HL-60 (cell line): ENCODE measurements at places on chromosomes 12 and 14.

DNA sequence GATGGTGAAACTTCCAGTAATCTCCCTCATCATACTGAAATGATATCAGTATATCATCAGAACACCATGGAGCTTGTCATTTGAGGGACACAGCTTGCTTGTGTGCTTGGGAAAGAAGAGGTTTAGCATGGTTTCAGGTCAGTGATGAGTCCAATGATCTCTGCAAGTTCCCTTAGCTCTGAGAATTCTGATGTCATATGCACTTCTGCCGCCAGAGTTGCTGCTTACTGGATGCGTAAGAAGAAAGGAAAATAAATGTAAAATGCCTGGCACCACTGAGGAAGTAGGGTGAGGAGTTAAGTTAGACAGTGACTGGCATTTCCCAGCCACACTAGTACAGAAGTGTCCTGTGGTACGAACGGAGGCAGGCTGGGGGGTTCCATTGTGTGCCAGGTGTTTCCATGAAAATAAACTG, 22.6 kb downstream of the PRKCH start:
- DNase-seq = no peak

- DNase-seq = no peak
Measured at GRCh38 chr14:49464885-49465284, 121.3 kb downstream of the RPS29 start.

DNA sequence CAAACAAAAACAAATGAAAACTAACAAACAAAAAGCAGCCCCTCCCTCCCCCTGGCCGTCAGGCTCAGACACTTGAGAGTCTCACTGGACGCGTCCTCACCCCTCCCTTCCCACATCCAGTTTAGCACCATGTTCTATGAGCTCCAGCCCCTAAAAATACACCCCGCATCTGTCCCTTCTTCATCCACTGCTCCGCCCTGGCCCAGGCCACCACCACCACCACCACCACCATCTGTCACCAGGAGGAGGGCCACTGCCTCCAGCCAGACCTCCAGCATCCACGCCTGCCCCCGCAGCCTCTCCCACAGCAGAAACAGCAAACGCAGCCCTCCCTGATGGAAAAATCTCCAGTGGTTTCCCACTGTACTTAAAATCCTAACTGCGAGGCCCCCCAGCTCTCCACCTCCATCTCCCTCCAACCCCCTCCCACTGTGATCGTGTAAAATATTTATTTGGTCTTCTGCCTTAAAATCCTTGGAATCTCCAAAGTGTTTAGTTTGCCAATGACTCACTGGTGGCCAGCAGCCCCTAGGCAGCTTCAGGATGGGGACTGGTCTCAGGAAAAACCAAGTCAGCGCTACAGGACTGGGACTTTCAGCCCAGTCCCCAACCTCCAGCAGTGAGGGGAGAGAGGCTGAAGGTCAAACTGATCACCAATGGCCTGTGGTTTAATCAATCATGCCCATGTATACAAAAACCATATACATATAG, 95.1 kb downstream of the SCARB1 start:
- no peak for DNase-seq

GRCh38 chr14:104219731-104220214, 81.4 kb downstream of the KIF26A start:
- no peak for DNase-seq

GRCh38 chr14:99792551-99793212, 531 bp upstream of the EML1 start:
- DNase-seq = no peak

GRCh38 chr12:130973109-130973508, 19.4 kb downstream of the ADGRD1 start:
- DNase-seq = no peak

DNA sequence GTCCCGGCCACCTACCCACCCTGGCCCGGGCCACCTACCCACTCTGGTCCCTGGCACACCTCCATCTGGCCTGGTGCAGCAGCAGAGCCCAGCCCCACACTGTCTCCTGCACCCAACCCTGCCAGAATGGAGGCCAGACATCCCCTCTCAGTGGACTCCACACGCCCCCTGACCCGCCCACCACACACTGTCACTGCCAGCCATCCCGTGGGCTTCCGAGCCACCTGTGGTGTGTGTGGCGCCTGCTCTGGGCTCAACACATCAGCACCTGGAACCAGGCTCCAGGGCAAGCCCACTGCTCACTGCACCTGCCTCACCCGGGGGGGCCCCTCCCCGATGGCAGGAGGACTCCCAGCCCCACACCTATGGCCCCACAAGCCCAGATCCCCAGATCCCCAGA, 50.5 kb downstream of the FBRSL1 start:
- DNase-seq = no peak

- no peak for DNase-seq
Measured at GRCh38 chr12:89779090-89779489, 70.5 kb upstream of the ATP2B1 start.

- no peak for DNase-seq
Measured at GRCh38 chr14:90874599-90874998, 58.4 kb upstream of the TTC7B start.

DNA sequence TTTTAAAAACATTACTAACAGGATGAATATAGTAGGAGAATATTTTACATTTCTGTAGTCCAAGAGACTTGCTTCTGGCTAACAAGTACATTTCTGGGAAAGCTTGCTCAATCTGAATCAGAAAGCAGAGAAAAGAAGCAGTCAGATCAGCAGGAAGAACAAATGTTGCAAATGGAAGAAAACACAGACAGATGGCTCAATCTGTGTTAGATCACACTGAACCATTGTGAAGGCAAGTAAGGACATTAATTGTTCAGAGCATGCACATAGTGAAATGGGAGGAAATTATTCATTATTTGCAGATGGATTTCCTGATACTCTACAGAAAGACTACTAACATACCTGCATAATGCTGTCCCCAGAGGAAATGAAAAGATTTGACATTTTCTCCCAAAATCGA, 65.2 kb upstream of the CNOT2 start:
- no peak for DNase-seq

DNA sequence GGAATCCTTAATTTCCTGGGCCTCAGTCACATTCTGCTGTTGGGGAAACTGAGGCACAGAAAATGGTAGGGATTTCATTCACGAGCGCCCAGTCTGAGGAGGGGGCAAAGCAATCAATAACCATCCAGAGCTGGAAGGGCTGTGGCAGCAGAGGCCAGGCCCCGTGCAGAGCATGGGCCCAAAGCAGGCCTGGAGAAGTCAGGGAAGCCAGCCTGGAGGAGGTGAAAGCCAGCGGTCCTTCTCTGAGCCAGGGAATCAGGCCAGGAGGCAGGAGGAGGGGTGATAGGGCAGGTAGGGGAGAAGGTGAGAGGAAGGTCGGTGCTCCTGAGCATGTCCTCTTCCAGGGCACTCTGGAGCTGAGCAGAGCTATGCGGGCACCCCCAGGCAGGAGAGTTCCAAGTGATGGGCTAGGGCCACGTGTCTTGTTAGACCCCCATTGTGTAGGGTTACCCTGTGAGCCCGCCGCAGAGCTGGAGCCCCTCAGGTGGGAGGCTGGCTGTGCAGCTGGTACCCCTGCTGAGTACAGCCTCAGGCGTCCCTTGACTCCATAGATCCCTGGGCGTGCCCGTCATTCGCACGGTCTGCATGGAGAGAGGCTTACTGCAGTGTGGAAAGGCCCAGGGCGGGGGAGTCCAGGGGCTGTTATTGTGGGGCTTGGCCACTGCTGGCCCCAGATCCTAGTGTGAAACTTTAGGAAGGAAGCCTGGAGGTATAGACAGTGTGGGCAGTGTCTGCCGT, 4.8 kb downstream of the TNFAIP2 start:
- DNase-seq = no peak

DNA sequence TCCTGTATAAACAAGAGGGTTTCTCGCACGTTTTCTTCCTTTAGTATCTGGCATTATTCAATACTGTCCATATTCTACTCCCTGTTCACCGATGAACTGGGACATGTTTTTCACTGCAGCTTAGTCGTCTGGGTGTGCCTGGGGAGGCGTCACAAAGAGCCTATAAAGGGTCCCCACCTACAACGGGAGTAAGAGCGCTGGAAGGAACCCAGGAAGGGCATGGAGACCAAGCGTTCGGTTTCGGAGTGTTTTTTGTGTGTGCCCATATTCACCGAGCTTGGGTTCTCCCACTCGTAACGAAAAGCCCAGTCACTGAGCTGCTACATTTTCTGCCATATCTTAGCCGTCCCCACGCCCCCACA, 592 bp upstream of the USP15 start:
- no peak for DNase-seq

- DNase-seq = no peak
Measured at GRCh38 chr12:94309373-94309772, 150.3 kb downstream of the CEP83 start.

- no peak for DNase-seq
Measured at GRCh38 chr12:119546340-119546739, 47.2 kb upstream of the TMEM233 start.

GRCh38 chr12:108839018-108839889, 18.1 kb downstream of the SSH1 start:
- no peak for DNase-seq

- DNase-seq = no peak
Measured at GRCh38 chr14:59768855-59769375, 101.7 kb downstream of the RTN1 start.
